ENCODE measurements at places on chromosomes 6 and 20.

DNA sequence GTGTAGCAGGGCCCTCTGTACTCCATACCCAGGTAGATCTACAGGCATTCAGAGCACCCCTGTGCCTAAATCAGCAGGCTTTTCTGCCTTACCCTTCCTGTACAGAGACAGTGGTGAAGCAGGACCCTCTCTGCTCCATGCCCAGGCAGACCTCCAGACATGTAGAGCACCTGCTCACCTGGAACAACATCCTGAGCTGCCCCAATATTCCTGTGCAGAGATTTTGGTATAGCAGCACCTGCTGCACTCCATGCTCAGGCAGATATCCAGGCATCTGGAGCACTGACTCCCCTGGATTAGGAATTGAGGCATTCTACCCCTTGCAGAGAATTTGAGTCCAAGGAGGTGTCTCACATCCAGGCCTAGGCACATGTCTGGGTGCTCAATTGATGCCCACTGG, 12.6 kb upstream of the CST1 start:
- no peak for DNase-seq

GRCh38 chr20:57879779-57880570, 170.2 kb upstream of the PMEPA1 start:
- DNase-seq, result no peak

- no peak for DNase-seq
These were observed 14.1 kb upstream of the SPDEF start for GRCh38 chr6:34570066-34570833.

- no peak for DNase-seq
These were observed 167.5 kb downstream of the CD83 start for GRCh38 chr6:14284969-14285590.

- no peak for DNase-seq
These were observed 83.3 kb upstream of the SIRPA start for GRCh38 chr20:1811621-1812498.

- no peak for DNase-seq
These were observed 26.5 kb upstream of the SMIM29 start for GRCh38 chr6:34275128-34275804.

DNA sequence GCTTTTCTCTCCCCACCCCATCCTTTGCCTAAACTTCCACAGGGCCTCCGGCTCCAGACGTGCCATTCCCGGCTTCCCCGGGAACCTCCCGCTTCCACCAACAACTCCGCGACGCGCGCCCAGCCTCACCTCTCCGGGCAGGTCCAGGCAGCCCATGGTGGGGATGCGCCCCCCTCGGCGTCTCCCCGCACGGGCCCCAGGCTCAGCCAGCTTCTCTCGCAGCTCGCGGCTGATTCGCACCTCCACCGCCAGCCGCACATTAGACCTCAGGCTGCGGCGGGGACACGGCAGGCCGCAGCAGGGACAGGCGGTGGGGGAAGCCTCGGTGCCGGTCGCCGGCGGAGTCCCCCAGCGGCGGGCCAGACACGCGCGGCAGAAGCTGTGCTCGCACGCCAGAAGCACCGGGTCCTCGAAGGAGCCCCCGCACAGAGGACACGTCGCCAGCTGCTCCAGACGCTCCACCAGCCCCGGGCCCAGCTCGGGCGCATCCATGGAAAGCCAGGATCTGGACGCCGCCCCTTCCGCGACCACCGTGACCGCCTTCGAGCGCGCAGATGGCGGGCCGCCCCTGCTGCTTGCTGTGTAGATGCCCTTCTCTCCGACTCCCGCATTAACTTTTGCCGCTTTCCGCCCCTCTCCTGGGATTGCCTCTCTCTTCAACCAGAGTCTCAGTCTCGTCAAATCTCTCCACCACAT, at the start of gene RNF39:
TSS of gene RNF39 (minus strand) at position 676 of the 696 bp plus-strand sequence. CDS start at position 492, 184 bp downstream.
- no peak for DNase-seq

DNA sequence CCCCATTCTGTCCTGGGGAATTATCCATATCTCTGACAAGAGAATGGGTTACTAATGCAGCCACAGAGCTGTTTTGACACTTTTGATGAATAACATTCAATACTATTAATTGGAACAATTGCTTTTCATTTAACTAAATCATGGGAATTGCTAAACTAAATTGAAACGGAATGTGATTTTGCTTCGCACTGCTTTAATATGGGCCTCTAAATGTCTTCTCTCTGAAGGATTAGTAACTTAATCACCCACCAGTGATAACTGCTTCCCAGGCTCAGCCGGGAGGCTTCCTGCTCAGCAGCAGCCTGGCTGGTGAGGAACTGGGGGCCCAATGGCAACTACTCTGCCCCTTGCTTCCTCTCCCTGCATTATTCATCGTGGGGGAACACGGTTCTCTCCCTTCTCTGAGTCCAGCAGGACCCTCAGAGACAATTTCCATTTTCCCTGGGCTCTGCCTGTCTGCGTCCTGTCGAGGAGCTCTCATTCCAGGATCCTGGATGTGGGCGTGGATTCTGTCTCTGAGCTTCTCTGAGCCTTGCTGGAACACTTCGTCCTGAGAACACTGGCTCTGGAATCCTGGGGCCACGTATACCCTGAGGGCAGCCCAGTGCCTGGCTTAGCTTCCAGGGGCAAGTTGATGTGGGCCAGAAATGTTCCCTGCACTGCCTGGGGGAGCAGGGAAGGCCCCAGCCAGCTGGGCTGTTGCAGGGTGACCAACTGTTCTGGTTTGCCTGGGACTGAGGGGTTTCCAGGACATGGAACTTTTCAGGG, 308.9 kb downstream of the DHX35 start:
- no peak for DNase-seq

GRCh38 chr6:162026031-162026430, 701.5 kb downstream of the PRKN start:
- no peak for DNase-seq

GRCh38 chr20:61744691-61745396, 320.8 kb downstream of the TAF4 start:
- no peak for DNase-seq

GRCh38 chr6:62285612-62286469, at the start of gene KHDRBS2:
Gene KHDRBS2, minus strand, starts transcription at chr6:62286225.
- no peak for DNase-seq

- DNase-seq, result no peak
These were observed 118.9 kb upstream of the SMLR1 start for GRCh38 chr6:130708338-130708737.

DNA sequence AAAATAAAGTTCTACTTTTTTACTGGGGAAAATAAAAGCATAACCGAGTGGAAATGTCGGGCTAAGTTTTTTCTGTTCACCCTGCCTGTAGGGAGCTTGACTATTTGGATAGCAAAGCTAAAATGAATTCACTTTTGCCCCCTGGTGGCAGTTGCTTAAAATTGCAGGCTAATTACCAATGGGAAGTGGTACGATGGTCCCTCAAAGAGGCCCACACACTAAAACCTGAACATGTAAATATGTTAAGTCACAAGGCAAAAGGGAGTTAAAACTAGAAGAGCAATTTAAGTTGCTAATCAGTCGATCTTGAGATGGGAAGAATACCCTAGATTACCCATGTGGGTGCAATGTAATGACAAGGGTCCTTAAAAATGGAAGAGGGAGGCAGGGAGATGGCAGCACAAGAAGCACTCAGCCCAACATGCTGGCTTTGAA, 916 bp upstream of the SUN5 start:
- DNase-seq, result no peak

- no peak for DNase-seq
These were observed 168.7 kb downstream of the BTBD3 start for GRCh38 chr20:12086359-12086758.

DNA sequence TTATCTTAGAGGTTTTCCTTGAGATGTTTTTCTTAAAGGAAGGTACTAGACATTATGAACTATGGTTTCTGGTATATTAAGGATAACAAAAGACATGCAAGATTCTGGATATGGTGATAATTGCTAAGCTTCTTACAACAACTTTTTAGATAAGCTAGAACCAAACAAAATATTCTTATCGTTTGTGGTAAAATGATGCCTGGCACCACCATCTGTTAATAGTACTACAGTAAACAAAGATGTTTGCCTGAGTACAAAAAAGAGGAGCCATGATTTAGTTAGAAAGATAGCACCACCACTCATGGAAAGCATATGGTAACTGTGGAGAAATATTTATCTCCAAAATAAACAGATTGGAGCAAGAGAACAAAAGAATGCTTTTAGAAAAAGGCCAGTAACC, 747.3 kb downstream of the COL12A1 start:
- DNase-seq, result no peak

- no peak for DNase-seq
These were observed 122.7 kb downstream of the LY86 start for GRCh38 chr6:6711031-6711785.

- DNase-seq, result no peak
These were observed 27.8 kb downstream of the SERPINB6 start for GRCh38 chr6:2943564-2943955.

DNA sequence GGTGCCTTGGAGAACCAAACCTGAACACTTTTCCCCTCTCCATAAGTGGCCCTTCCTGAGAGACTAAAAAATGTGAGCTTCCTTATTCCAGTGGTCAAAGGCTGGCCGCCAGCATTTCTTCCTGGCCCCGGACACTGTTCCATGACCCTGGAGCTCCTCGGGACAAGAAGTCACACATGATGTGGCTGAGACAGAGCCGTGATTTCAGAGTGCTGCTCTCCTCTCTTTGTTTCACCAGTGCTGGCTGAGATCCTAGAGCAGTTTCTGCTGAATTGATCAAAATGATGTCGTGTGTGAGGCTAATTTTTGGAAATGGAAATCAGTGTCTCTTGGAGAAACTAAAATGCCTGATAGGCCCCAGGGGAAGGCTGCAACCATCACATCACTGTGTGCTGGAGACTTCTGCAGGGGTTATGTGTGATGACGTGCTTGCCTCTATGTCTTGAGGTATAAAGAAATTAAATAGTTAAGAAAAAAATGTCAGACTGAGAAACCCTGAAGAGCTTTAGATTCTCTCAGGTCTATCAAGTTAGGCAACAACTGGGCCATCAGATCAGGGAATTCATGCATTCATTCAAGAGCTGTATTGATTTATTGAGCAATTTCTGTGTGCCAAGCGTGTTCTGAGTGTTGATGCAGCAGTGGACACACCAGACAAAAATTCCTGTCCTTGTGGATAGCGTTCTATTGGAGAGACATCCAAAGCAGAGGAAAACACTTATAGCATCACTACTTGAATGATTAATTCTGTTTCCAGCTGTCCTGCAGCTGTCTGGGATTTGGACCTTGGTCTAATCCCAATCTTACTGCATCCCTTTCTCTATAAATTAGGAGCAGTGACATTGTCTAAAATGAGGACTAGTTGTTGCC, 72.7 kb upstream of the CCN6 start:
- no peak for DNase-seq

DNA sequence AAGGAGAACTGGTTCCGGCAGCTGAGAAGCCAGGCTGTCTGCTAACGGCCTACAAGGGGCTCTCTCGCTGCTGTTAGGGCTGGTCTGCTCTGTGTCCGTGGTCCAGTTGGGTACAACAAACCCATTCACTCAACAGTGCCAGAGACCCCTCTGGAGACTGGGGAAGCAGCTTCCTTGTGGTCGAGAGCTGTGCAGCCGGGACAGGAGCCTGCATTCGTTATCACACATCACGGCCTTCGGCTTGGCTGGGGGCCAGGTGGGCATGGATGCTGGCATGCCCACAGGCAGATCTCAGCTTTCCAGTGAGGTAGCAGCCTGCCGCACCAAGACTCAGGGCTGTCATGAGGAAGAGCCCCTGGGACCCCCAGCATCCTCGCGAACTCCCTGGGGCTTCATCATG, 124.7 kb downstream of the PREX1 start:
- DNase-seq, result no peak

DNA sequence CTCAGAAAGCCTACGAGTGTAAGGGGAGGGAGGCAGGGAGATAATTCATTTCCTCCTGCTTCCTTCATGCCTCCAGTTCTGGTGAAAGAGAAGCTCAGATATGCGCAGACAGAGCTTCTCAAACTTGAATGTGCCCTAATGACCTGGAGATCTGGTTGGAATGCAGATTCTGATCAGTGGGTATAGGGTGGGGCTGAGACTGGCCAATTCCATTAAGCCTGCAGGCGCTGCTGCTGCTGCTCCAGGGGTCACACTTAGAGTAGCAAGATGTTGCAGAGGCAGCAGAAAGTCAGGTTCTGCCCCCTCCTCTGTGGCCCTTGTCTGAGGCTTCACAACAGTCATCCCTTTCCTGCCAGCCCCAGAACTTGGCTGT, 161.0 kb downstream of the DHX35 start:
- no peak for DNase-seq

DNA sequence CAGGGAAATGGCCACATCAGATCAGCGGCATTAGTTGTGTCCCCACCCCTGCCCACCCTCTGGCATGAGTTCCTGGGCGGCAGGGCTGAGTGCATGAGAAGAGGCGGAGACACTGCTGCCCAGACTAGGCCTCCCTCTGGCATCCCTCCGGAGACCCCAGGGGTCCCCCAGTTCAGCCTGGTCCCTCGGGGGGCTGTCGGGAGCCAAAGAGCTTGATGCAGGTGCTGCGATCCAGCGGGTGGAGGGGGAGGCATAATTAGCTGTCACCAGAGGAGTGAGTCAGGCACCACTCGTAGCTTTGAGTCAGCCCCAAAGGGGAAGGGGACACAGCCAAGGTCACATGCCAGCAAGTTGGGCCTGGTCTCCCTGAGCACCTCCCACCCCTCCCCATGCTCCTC, 34.5 kb downstream of the DLGAP4 start:
- DNase-seq, result no peak

DNA sequence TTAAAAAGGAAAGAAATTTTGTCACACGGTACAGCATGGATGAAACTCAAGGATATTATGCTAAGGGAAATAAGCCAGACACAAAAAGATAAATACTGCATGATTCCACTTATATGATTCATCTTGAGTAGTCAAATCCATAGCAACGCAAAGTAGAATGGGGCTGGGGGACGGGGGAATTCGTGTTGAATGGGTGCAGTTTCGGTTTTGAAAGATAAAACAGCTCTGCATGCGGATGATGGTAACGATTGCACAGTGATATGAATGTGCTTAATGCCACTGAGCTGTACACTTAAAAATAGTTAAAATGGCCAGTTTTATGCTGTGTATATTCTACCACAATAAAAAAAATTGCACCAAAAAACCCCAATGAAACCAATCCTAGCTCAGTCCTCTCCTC, 52.9 kb upstream of the SIRPA start:
- DNase-seq, result no peak

DNA sequence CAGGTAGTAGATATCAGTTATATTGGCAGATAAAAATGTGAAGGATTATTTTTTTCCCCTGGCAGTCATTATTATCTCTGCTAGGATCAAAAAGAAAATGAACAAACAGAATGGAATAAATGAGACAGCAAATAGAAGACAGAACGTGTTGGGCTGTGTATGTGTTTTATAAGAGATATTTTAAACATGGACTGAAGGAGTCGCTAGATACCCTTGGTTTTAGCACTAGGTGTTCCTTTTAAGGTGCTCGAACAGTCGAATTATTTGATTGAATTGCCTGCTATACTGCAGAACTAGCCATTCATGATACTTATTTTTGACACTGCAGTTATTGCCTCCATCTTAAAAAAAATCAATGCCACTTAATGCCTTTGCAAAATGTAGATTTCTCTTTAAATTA, 3.7 kb downstream of the GRIK2 start:
- no peak for DNase-seq

- no peak for DNase-seq
These were observed 309.8 kb downstream of the HIVEP2 start for GRCh38 chr6:142635130-142635529.
